Sigmoid colon (tissue), 7 donors: ENCODE measurements at places on chromosomes 5 and 9.

DNA sequence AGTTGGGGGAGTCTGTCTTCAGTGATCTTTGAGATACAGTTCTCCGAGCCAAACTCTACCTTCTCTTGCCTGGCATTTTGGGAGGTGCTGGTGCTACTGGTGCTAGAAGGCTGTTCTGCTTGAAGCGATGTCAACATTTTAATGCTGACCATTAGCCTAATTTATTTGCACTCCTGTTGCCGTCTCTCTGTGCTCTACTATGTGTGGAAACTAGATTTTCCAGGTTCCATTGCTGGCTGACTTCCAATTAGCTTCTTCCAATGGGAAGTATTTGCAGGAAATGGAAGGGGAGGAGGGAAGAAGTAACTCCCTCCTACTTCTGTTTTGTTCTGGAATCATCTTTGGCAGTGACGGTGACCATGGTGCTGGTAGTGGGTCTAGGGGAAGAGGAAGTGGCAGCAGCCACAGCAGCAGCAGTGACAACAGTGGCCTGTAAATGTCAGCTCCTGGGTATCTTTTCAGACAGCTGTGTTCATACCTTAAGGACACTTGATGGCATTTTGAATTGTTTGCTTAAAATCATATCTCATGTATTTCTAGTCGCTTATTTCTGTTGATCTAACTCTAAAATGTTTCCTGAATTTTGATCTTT is 7.9 kb downstream of the TXNDC8 start:
- DNase-seq = no peak

DNA sequence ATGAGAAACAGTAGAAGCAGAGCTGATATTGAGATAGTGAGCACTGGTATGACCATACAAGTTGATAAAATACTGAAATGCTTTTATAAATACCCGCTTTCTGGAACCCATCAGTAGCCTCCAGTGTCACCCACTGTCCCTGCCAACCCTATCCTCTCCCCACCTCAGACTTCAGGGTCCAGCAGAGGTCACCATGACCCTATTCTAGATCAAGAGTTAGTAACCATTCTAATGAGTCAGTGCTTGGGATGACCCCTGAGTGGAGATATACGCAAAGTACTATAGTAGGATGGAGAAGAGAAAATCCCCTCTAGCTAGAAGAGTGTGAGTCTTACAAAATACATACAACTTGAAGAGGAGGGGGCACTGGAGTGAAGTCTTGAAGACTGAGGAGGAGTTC is 297.9 kb upstream of the BRINP1 start:
- no peak for DNase-seq

GRCh38 chr9:81391457-81391825 is 297.9 kb downstream of the TLE1 start:
- no peak for DNase-seq

GRCh38 chr5:39187831-39188731 is 31.3 kb downstream of the FYB1 start:
- no peak for DNase-seq

DNA sequence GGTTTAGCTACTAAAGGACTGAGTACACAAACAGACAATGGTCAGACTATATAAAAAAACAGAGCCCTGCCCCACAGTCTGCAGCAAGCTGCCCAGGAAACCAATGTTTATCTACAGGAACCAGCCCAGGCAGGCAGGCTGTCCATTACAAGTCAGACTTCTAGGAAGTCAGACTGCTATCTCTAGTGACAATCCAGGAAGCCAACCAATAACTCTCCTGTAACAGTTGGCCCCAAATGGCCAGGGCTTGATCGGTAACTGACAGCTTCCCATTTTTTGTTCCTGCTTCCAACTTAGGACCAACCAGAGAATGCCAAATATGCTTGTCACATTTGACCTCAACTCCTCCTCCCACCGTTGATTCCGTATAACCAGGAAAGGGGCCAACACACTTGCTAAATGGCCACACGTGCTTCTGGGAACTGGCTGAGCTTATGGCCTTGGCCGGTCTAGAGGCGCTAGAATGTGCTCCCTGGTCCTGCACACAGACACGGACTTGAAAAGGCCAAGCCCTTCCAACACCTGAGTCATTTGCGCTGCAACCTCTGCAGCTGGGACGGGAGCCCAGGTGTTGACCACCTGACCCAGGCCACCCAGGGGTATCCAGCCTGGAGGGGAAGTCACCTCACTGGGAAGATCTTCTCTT is 79.6 kb upstream of the CDK20 start:
- no peak for DNase-seq

- DNase-seq = no peak
Measured at GRCh38 chr9:3515405-3515804, 10.4 kb downstream of the RFX3 start.

- DNase-seq = no peak
Measured at GRCh38 chr5:115461093-115461492, 83.5 kb downstream of the FEM1C start.

GRCh38 chr9:23823986-23824829 is 1.8 kb downstream of the ELAVL2 start:
- DNase-seq = no peak

DNA sequence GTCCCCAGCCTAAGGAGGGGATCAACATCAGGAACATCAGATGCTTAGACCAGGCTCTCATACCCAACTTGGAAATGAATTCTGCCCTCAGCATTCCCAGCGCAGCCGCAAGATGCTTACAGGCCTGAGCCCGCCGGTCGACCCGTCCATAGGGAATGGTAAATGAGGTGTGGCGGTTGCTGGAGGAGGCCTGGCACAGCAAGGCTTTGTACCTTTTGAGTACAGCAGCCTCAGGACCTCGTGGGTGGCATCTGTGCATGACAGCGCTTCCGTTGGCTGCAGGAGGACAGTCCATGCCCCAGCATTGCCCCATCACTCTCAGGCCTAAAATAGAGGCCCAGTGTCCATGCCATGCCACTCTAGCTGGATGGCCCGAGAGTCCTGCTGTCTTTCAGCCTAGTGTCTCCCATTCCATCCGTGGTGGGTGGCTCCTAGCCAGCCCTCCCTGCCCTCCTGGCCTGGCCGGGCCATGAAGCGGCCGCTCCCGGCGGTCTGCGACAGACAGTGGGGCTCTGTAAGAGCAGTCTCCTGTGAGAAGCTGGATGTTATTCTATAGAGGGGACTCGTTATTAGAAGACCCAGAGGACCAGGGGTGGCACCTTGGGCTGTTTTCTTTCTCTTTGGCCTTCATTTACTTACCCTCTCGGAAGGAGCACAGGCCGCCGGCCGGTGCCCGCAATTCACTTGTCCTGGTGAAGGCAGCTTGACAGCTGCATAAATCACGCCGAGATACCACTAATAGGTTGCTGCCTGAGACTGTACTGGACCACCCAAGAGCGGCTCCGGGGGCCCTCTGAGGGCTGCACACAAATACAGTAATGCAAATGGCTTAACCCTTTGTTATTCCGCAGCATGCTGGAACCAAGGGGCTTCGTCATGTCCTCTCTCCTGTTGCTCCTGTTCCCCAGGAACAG is 223.5 kb upstream of the TUT7 start:
- DNase-seq = no peak

- no peak for DNase-seq
Measured at GRCh38 chr5:7802855-7803254, 48.1 kb downstream of the CFAP90 start.

GRCh38 chr5:218457-219291 is 554 bp downstream of the SDHA start:
- DNase-seq = no peak

DNA sequence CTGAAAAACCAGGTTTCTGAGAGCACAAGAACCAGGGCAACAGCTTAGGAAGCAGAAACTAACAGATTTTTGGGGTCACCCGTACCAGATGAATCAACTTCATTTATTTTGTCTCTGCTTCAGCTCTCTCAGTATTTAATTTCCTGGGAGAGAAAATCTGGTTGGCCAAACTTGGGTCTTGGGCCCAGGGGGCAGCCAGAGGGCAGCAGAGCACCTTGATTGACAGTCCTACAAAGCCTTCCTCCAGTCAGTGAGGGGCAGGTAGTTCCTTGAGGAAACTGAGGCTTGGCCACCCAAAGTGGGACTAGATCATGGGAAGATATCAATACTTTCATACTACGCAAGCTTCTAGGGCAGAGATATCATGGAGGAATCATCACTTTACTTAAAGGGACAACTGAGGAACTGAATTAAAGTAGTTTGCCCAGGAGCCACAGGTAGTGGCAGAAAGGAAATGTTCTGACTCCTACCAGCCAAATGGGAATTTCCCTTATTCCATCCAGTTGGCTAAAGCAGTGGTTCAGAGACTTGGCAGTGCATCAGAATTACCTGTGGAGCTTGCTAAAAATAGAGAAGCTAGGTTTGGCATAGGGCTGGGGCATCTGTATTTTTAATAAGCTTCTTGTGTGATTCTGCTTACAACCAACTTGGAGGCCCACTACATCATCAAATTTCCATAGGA is 21.5 kb upstream of the ARHGAP26 start:
- DNase-seq = no peak

- no peak for DNase-seq
Measured at GRCh38 chr9:82410866-82411265, 422.3 kb downstream of the SPATA31D1 start.

- DNase-seq = no peak
Measured at GRCh38 chr9:93541581-93542349, 34.6 kb upstream of the PHF2 start.

- peak; percentile 85 for DNase-seq
Measured at GRCh38 chr9:127898433-127899127, 823 bp downstream of the ST6GALNAC6 start.

DNA sequence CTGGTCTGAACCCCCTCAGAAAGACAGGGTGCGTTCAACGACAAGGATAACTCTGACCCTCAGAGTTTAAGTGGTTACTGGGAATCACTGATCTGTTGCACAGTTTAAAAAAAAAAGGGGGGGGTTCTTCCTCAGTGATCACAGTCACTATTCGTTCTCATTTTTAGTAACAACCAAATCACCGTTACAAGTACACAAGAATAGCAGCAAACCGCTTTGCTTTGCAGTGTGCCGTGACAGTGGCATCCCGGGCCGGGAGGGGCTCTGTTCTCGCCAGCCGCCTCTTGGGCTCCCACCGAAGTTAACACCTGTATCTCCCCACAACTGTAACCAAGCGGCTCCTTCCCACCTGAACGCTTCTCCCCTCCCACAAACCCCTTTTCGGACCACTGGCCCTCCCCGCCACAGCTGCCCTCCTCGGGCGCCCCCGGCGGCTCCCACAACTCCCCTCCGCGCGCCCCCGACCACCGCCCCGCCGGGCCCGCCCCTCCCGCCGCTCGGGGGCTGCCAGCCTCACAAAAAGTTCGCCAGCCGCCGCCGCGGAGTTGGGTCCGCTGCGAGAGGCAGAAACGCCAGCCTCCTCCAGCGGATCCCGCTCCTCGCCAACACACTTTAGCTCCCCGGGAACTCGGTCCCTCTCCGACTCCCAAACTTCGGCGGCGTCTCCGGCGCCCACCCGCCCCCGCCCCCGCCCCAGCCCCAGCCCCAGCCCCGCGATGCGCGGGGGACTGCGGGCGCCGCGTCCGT is 1.2 kb downstream of the SSBP2 start:
- peak; percentile 72 for DNase-seq

DNA sequence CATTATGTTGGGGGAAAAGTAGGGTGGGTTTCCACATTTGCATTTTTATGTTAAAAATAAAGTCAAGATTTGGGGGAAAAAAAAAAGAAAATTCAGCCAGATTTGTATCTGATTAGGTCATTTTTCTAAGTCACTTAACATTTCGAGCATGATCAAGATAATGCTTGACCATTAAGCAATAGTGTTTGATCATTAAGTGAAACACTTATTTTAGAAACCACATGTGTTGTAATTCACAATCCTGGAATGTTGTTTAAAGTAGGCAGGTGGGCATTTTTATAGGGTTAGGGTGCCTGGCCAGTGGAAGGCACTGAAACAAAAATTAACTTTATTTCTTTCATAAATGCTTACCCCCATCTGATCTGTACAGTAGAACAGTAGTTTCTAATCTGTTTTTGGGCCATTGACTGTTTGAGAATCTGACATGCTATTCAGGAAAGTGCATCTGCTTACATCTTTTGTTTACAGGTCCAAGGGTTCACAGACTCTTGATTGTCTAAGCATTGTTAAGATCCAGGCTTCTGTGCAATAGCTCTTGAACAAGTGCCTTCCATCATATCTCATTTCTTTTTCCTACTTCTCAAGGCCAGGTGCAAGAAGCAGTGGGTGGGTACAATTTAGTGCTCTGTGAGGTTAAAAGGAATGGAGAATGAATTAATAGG is 9.1 kb downstream of the ZCCHC9 start:
- DNase-seq = no peak

DNA sequence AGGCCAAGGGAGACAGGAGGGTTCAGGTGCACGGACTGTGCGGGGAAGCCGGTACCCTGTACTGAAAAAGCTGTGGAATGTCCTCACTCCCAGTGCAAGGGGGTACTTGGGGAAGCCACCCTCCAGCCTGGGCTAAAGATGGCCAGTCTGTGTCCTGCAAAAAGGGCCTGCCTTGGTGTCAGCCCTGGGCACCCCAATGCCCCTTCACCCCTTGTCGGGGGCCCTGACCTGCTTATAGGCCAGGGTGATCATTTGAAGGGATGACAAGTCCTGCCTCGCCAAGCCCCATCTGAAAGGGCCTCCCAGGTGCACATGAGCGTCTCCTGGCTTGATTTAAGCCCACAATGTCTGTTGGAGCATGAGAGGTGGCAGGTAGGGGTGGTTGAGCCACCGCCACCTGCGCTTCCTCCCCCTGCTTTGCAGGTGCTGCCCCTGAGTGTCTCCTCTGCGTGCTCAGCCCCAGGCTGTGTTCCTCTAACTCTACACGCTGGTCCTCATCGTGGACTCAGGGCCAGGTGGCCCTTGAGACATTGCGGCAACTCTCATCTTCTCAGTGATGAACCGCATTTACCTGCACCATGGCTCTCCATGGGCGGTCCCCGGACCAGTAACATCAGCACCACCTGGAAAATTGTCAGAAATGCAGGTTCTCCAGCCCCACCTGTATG is 97.0 kb downstream of the ANKRD33B start:
- peak; percentile 49 for DNase-seq

- DNase-seq = no peak
Measured at GRCh38 chr9:111731928-111732327, 62.8 kb downstream of the SHOC1 start.

- DNase-seq = no peak
Measured at GRCh38 chr9:31032206-31032605, 1352.2 kb upstream of the ACO1 start.

GRCh38 chr5:135468541-135468940 is 16.4 kb upstream of the TIFAB start:
- peak; percentile 26 for DNase-seq

DNA sequence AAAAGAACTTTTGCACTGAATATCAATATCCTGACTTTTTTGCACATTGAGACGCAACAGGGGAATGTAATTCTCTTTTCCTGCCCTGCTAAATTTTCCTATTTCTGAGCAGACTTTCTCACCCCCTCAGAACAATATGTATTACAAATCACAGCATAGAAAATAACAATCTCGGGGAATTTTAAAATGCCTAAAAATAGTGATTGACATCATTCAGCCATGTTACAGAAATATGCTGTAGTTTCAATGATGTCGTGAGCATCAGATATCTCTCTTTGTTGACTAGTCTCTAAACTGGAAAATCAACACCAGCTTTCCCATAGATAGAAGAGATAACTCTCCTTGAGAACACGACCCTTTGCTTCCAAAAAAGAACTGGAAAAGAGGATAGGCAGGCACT is 166.7 kb downstream of the ZDHHC21 start:
- DNase-seq = no peak
